ENCODE measurements at places on chromosomes 5 and 9.

- no peak for DNase-seq
These were observed 90.7 kb downstream of the SEC61B start for GRCh38 chr9:99312736-99313135.

- DNase-seq: no peak
These were observed 20.5 kb upstream of the MEGF9 start for GRCh38 chr9:120734607-120735410.

GRCh38 chr5:19555436-19555835 lies 432.6 kb downstream of the CDH18 start:
- no peak for DNase-seq

- DNase-seq: no peak
These were observed 45.5 kb upstream of the RNU6ATAC start for GRCh38 chr9:134209731-134210311.

- DNase-seq: no peak
These were observed 443.0 kb downstream of the ACTL7B start for GRCh38 chr9:108412755-108413154.

DNA sequence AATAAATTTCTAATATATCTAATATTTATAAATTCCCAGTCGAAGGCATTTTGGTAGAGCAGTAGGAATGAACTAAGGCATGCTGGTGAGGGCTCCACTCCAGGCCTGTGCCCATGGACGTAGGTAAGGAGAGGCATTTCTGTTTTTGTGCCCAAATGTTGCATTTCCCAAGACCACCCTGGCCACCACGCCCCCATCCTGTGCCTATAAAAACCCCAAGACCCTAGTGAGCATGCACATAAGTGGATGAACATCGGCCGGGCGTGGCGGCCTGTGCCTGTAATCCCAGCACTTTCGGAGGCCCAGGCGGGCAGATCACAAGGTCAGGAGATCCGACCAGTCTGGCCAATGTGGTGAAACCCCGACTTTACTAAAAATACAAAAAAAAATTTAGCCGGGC lies 10.1 kb upstream of the MTMR12 start:
- no peak for DNase-seq
